ENCODE measurements at places on chromosomes 11 and 22.
A peak's percentile ranks its signal among the peaks of the same experiment; 100 is the strongest.

- DNase-seq, result no peak
Observed at GRCh38 chr11:100711984-100712383, 24.9 kb downstream of the ARHGAP42 start.

GRCh38 chr11:117884994-117885393 is 8.5 kb upstream of the FXYD6 start:
- DNase-seq, result no peak

GRCh38 chr22:43846966-43847365 is 15.3 kb downstream of the SULT4A1 start:
- DNase-seq, result no peak

DNA sequence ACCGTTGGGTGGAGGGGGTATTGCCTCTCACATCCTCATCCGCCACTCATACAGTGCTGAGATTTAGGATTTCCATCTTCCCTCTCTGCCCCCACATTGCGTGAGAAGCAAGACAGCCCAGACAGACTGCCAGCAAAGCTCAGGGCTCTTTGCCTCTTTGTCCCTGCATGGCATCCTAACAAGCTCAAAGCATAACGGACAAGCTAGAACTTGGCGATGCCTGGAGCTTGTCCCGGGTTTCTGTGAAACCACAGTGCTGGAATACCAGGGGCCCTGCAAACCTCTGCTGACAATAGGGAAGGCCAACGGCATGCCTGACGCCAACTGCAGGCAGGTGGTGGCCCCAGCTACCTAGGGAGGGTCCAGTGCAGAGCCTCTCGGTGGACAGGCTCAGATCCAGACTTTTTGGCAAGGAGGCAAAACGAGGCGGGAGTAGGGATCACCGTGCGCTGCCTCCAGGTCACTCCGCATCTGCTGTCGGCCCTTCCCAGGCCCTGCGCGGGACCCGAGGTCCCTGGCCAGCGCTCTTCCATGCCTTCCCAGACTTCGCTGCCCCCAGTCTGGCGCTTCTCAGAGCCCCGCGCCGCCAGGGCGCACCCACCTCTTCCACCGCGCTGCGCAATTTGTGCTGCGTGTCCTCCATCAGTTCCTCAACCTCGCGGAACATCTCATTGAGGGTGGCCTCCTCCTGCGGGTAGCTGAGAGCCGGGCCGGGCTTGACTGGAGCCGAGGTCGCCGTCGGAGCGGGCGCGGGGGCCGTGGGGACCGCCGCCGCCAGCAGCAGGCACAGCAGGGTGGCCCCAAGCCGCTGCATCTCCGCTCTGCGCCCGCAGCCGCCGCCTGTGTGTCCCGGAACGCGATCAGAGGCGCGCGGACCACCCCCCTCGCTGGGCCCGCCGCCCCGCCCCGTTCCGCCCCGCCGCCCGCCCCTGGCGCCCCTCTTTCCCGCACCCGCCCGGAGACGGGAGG is at the start of gene DKK3:
DKK3 (minus strand) TSS at position 858 of the 969 bp plus-strand sequence; CDS start at position 814, 44 bp downstream.
- DNase-seq, result no peak

DNA sequence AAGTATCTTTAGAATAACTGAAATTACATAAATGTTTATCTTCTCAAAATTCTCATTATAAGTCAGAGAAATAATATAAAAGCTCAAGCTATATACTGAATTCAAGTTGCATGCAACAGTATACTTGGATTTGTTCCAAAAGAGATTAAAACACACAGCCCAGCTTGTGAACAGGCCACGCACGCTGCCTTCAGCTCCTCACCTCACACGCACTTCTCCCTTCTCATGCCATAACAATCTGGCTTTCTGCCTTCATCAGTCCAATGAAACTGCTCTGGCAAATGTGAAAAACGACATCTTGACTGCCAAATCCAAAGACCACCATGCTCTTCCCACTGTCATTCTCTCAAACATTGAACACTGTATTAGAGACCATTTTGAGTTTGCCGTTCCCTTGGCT is 22.1 kb downstream of the ATP6V1E1 start:
- peak; percentile 45 for DNase-seq

DNA sequence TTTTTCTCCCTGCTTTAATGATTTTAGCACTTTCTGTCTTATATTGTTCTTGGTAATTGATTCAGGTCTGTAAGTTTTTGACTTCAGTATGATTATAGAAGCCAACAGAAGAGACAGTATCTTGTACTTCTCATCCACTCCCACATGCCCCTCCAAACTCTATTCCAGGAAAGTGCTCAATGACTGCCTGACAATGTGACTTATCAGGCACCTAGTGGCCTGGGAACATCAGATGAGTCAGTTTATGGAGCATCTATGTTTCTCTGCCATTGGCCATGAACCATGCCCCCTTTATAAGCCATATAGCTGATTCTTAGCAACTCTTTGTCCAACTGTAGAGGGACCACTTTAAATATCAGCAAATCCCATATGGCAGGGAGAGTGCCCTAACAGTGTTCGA is 179.2 kb upstream of the MTMR2 start:
- no peak for DNase-seq

DNA sequence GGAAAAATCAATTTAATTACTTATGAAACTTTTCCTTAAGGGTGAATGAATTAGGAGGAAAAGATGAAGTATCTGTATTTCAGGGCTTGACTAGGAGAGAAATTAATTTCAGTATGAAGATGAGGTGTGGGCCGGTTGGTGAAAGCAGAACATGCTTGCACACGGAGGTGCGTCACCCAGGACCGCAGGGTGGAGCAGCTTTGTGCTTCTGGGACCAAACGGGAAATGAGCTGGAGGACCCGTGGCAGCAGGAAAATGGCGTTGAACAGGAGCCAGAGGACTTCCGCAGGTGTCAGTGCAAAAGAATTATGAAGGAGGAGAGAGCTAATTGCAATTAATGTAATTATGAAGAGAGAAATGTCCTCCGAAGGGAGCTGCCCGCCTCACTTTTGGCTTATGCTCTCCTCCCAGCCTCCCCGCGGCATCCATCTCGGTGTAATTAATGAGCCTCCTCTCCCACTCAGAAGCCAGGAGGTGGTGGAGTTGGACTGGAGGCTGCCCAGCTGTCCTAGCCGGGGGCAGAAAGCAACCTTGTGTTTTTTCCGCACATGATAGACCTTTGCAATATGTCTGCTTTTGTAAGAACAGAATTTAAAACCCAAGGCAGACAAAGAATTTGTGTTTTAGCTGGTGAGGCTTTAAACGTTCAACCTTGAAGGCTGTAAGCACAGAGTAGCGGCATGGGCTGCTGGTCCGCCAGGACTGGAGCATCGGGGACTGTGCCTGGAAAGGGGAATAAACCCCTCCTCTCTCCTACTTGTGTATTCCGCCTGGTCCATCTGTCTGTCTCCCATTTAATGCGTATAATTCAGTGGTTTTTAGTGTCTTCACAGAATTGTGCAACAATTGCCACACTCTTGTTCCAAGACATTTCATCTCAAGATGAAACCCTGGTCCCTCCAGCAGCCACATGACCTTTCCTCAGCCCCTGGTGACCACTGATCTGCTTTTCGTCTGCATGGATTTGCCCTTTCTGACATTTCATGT is 180.6 kb downstream of the TBC1D22A start:
- DNase-seq, result no peak

- DNase-seq, result no peak
Observed at GRCh38 chr11:69515271-69516245, 34.1 kb downstream of the LINC01488 start.

DNA sequence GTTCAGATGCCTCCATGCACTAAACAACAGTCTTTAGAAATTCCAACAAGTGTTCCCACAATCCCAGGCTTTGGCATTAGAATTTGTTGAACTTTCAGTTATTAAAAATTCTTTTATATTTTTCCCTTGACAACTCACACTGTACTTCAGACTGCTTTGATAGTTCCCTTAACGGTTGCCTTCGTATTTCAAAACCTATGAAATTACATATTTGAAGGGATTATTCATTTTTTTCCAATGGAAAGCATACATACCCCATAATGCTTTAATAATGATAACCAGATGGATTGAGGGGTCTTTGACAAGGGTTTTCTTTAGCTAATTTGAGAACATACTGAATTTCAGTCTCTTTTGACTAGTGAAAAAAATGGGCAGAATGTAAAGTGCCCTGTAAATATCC is 76.5 kb downstream of the ME3 start:
- DNase-seq, result no peak

- DNase-seq, result no peak
Observed at GRCh38 chr22:43144949-43145348, 1.8 kb upstream of the MCAT start.

GRCh38 chr22:20483771-20484170 is 11.8 kb downstream of the KLHL22 start:
- no peak for DNase-seq

- DNase-seq, result no peak
Observed at GRCh38 chr11:40203606-40204005, 1255.8 kb downstream of the LRRC4C start.

DNA sequence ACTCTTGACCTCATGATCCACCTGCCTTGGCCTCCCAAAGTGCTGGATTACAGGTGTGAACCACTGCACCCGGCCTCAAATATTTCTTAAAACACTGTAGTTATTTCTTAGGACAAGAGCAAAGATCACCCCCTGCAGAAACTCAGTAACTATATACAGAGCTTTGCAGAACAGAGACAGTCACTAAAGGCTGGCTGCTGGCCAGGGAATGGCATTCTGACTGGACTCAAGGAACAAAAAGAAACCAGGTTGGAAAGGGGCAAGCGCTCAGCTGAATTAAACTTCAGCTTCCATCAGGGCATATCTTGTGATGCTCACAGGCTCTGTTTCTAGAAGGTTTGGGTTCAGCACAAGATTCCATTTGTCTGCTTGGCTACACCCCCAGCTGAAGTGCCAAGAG is 95.8 kb downstream of the ADAMTS15 start:
- DNase-seq, result no peak

DNA sequence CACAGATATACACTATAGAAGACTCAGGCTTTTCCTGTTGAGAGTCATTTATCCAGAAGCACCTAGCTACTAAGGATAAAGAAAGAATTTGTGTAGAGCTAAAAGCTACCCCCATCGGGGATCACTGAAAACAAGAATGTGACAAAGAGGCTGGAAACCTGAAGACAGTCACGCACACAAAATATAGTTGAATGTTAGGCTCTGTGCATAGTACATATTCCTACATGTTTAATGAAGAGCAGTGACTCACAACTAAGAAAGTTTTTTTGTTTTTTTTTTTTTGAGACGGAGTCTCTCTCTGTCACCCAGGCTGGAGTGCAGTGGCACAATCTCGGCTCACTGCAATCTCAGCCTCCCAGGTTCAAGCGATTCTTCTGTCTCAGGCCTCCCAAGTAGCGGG is 8.4 kb downstream of the OR10V1 start:
- DNase-seq, result no peak

DNA sequence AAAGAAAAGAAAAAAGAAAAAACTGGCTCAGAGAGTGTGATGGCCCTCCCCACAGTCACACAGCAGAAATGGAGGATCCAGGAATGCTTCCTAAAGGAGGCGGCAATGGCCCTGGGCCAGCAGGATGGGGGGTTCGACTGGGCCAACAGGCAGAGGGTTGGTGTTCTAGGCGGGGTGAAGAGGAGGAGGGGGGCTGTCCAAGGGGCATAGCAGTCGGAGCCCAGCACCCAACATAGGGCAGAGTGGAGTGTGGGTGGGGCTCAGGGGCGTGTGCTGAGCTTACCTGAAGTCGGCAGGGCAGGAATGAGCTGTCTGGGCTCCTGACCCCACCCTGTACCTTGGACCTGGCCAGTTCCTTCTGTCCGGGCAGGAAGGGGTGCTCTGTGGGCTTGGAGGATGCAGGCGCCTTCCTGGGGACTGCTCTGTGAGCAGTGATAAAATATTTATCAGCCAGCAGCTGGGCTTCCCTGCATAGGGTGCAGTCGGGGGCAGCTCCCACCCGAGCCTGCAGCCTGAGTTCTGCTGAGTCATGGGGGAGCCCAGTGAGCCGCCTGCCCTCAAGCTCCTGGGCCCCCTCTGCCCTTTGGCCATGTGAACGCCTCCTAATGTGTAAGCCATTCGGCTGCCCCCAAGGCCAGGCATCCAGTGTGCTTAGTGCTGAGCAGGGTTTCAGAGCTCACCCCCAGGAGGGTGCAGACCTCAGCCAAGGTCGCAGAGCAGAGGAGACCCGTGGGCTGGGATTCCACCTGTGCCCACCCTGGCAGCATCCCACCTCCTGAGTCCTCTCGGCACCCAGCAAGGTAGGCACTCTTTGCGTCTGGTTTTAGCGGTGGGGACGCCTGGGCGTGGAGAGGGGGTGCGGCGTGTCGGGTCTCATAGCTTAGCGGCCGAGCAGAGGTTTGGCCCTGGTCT is 25.3 kb upstream of the PRR5 start:
- peak; percentile 68 for DNase-seq

GRCh38 chr11:109029927-109030326 is 365.1 kb downstream of the DDX10 start:
- no peak for DNase-seq

- DNase-seq, result no peak
Observed at GRCh38 chr11:2590965-2591754, 108.6 kb downstream of the KCNQ1OT1 start.

DNA sequence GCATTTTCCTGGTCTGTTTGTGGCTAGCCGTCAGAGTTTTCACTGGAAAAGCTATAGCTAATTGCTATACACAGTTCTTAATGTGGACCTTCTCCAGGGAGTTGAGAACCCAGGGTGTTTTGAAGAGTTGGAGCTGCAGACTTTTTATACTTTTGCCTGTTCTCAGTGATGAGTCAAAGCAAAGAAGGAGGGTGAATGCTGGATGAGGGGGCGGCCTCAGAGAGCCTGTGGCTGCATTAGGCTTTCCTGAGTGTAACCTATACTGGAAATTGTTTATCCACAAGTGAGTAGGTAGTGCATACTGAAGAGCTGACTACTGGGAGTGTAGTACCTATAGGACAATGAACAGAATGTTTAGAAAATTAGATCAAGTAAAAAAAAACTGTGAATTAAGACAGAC is 79.7 kb upstream of the HORMAD2 start:
- no peak for DNase-seq

- no peak for DNase-seq
Observed at GRCh38 chr11:59574932-59575502, 40.6 kb downstream of the OSBP start.

GRCh38 chr22:43669190-43669589 is 142.9 kb downstream of the EFCAB6 start:
- no peak for DNase-seq

GRCh38 chr11:94279996-94280395 is 24.4 kb upstream of the IZUMO1R start:
- no peak for DNase-seq

DNA sequence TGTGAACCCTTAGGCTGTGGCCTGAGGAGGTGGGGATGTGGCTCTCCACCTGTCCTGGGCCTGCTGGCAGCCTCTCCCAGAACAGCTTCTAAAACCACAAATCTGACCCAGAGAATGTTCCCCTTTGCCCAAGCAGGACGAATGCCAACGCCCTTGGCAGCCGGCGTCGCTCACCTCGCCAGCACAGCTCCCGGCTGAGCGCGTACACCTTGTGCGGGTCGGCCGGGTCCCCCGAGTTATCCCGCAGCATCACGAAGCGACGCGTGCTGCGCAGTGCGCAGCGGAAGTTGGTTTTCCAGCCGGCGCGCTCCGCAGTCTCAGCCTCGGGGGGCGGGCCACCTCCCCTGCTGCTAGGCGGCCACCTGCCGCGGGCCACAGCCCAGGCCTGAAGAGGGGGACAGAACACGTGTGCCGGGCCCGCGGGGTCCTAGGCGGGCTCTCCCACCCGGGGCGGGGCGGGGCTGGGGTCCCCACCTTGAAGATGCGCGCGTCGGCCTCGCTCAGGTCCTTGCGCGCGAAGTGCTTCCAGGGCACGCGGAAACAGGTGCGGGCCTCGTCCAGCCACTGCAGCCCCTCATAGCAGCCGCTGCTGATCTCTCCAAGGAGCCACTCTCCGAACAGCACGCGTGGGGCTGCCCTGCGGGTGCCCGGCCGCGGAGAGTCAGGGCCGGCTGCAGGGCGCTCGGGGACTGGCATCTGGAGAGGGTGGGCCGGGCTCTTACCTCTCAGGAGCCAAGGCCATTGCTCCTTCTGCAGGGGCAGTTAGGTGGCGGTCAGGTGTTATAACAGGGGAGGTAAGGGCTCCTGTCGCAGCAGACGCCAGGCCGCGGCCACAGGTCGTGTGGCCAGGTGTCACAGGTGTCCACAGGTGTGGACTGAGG is 887 bp downstream of the IRF7 start:
- DNase-seq, result no peak

Data from NCI-H2171 treated with DMSO at 0.1 percent for 48 hours (cell line).